ENCODE measurements at places on chromosomes 7 and 10.

GRCh38 chr10:45526309-45526905, 146.2 kb downstream of the ZFAND4 start:
- DNase-seq = no peak

GRCh38 chr10:2925631-2926030, 141.7 kb upstream of the PFKP start:
- DNase-seq = peak; percentile 77

- DNase-seq = no peak
Measured at GRCh38 chr10:96685306-96685705, 35.0 kb downstream of the PIK3AP1 start.

DNA sequence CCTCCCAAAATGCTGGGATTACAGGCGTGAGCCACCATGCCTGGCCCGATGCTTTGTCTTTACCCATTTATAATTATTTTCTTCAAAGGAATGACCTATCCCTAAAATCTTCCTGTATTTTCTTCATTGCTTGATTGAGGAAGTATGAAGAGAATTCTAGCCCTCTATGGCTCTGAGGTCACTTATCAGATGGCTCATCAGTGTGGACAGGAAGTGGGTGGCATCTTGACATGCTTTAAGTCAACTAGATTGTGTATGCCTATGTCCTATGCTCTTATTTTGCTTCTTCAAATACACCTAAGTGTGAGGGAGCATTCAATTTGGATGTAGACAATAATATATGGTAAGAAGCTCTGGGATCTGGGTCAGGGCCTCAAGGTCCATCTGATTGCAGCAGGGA, 1020.5 kb downstream of the LRMDA start:
- DNase-seq = peak; percentile 33

- no peak for DNase-seq
Measured at GRCh38 chr7:107236862-107237261, 68.1 kb downstream of the HBP1 start.
